HFFc6 (cell line): ENCODE measurements at places on chromosomes 7 and 10. TPM values are rescaled to one million over a fixed set of nuclear protein-coding genes. Genes with fewer than 3 reads are reported as not detected.

GRCh38 chr10:89209718-89210117 lies 2.6 kb upstream of the CH25H start:
- DNase-seq = no peak

- no peak for DNase-seq
These were observed 9.1 kb downstream of the SLC13A4 start for GRCh38 chr7:135718794-135719437.

- no peak for DNase-seq
These were observed 286.4 kb downstream of the PTPRN2 start for GRCh38 chr7:158301207-158301606.

The RSPH10B2 gene
- 0.21 to 0.41 TPM in 2 of 3 replicates, not detected in the other for total RNA-seq

DNA sequence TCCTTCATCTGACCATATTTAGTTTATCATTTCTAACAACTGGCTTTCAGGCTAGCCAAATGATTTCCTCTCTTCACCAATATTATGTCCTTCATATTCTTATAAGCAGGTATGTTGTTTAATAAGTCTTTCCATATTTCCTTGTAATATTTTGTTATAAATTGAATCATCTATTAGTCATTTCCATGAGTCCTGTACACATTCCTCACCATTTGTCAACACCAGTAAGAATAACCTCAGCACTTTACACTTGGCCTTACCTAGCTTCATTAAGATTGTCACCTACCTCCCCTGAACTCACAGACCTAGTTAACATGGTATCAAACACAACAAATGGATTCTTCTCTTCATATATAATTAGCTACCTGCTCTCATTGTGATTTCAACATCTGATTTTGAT lies 282.3 kb downstream of the SEMA3D start:
- DNase-seq = no peak

GRCh38 chr7:15543256-15543655 lies 18.6 kb downstream of the AGMO start:
- no peak for DNase-seq

- DNase-seq = no peak
These were observed 125.8 kb downstream of the FAM107B start for GRCh38 chr10:14648946-14649345.

The GJC3 gene
- not detected in 3 replicates for total RNA-seq

DNA sequence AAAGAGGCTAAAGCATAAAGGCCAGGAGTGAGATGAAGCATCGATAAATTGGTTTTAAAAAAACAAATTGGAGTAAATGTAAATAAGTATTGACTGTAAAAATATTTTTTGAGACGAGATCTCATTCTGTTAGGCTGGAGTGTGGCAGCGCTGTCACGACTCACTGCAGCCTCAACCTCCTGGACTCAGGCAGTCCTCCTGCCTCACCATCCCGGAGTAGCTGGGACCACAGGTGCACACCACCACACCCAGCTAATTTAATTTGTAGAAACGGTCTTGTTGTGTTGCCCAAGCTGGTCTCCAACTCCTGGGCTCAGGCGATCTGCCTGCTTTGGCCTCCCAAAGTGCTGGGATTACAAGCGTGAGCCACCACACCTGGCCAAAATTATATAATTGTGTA lies 17.8 kb downstream of the HNRNPA2B1 start:
- no peak for DNase-seq

GRCh38 chr10:114698271-114699061 lies 40.4 kb upstream of the ABLIM1 start:
- DNase-seq = peak; percentile 52

- DNase-seq = no peak
These were observed 391.4 kb upstream of the AKR1E2 start for GRCh38 chr10:4434516-4435071.

DNA sequence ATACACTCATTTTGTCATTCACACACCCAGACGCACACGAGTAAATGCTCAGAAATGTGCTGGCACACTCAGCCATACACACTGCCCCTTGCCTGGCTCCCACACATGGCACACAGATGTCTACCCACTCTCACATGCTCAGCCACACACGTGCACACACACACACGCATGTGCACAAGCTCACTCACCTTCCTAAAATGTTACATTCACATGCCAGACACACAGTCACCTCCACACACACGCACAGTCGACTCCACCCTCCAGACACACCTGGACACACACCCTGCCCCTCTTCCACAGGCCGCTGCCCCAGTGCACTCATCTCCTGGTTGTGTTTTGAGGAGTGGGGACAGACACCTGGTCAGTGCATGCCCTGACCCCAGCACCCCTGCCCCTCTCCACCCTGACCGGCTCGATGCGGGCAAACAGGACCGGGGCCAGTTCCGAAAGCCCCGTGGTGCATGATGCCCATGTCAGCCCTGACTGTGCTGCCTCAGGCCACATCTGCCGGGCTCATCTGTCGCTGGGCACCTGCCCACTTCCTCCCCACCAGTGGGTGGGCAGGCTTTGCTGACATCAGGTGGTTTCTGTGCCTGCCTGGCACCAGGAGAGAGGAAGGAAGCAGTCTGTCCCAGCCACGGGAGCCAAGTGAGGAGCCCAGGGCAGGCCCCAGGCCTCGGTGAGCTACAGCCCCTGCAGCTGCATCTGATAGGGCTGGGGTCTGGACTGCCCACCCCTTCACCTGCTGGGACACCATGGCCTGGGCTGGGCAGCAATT lies 84.9 kb upstream of the ZNF716 start:
- no peak for DNase-seq

DNA sequence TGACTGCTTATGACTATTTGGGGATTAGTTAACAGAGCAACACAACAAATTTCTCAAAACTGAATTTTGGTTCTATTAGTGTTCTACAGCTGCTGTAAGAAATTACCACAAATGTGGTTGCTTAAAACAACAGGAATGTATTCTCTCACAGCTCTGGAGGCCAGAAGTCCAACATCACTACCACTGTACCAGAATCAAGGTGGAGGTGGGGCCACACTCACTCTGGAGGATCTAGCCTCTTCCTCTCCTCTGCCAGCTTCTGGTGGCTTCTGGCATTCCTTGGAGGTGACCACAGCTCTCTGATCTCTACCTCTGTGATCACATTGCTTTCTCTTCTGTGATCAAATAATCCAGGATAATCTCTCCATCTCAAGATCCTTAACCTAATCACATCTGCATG lies 194.7 kb upstream of the BMPER start:
- peak; percentile 6 for DNase-seq

The PIK3CG gene
- not detected in 3 replicates for total RNA-seq

The THNSL1 gene
- total RNA-seq = 3.6 to 4.8 TPM (median 4.0 TPM) in 3 replicates

The SEMA3E gene
- total RNA-seq = not detected in 3 replicates

- DNase-seq = no peak
These were observed 337.8 kb downstream of the PARD3 start for GRCh38 chr10:34477249-34477648.

- no peak for DNase-seq
These were observed 47.2 kb downstream of the DNAJC12 start for GRCh38 chr10:67790534-67791408.

DNA sequence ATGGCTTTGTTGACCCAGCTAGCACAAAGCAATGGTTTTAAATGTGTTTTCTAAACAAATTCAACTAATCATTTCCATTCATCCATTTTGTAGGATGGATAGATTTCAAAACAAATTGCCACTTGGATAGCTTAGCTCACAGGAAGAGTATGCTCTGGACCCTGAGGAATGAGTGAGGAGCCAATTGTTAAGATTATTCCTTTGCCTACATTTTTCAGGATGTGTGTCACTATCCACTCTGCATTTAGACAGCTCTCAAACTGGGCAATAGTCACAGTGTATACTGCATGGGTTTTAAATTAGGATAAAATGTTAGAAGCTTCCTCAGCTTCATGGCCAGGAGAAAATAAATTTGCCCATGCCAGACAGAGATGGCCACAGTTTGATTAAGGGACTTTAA lies 605.6 kb upstream of the TEX47 start:
- DNase-seq = no peak

- DNase-seq = no peak
These were observed 2.8 kb upstream of the WAPL start for GRCh38 chr10:86524225-86524962.

GRCh38 chr7:130358471-130358870 lies 13.9 kb downstream of the CPA5 start:
- no peak for DNase-seq

GRCh38 chr7:130708001-130708400 lies 21.7 kb upstream of the TSGA13 start:
- no peak for DNase-seq

The PRKG1 gene
- 8.1 to 9.5 TPM (median 9.4 TPM) in 3 replicates for total RNA-seq

DNA sequence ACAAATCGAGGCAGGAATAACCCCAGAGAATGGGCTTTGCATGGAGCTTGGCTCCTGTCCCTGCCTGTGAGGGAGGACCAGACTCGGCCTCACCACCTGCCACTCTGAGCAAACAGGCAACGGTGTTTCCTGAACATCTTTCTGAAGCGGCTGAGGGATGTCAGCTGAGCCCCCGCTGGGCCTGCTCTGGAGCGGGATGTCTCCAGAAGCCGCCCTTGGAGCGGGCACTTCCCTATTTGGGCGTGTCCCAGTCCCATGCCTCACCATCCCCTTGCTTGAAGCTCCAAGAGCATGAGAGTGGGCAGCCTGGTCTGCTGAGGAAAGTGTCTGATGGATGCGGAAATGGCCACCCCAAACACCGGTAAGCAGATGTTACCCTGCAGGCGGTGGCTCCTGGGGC lies 10.2 kb downstream of the ALKBH4 start:
- DNase-seq = no peak

The SP8 gene
- total RNA-seq = not detected in 3 replicates

The OR6B1 gene
- total RNA-seq = not detected in 3 replicates

The GSTO2 gene
- 2.3 and 10.7 TPM in 2 replicates for total RNA-seq

The SPAM1 gene
- not detected in 3 replicates for total RNA-seq
